Esophagus squamous epithelium (tissue), 5 donors: ENCODE measurements at places on chromosomes 12 and 14.

GRCh38 chr12:47308672-47309071 lies 228.9 kb upstream of the AMIGO2 start:
- DNase-seq = no peak

GRCh38 chr12:20077618-20078017 lies 290.7 kb upstream of the PDE3A start:
- no peak for DNase-seq

DNA sequence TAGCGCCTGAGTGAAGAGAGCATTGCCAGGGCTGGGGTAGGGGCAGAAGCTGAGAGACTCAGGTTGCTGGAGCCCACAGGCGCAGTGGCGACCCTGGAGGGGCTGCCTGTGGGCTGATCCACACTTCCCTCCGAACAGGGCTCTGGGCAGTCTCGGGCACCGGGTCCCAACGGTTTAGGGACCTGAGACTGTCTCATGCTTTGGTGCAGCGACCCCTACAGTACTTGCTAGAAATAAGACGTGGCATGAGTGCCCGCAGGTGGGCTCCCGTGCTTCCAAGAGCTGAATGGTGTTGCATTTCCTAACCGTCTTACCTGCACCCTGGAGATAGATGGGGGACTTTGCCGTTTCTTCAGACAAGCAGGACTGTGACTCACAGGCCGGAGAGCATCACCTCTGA lies 57.4 kb downstream of the AACS start:
- DNase-seq = no peak

- DNase-seq = no peak
Measured at GRCh38 chr12:102722147-102722546, 194.9 kb downstream of the PAH start.

GRCh38 chr14:80428171-80428570 lies 216.9 kb upstream of the DIO2 start:
- no peak for DNase-seq

GRCh38 chr12:96902076-96902475 lies 5.0 kb upstream of the NEDD1 start:
- no peak for DNase-seq

DNA sequence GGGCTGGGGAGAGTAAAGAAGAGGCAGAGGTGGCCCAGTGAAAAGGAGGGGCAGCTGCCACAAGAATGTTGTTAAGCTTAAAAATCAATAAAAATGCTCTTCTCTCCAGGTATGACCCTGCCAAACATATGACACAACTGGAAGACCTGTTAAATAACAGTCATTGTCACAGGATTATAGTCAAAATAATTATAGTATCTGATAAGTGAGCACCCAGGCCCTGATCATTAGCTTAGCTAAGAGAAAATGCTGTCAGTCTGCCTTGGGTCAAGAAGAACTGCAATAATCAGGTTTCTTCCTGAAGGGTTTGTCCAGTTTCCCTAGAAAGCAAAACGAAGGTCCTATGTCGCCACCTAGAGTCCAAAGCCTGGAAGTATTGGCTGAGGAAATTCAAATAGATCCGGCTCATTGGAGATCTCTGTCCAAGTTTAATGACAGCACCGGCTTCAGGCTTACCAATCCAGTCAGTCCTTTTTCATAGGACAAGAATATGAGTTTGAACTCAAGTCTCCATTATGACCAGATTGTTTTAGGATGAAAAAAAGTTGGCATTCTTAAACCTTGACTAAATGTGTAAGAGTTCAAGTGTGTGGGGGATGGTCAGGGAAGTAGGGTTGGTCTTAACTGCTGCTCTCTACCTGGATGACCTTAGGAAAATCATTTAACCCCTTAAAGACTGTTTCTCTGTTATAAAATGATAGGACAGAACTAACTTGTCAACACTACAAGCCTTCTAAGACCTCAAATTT lies 22.5 kb upstream of the NKX2-8 start:
- DNase-seq = no peak

DNA sequence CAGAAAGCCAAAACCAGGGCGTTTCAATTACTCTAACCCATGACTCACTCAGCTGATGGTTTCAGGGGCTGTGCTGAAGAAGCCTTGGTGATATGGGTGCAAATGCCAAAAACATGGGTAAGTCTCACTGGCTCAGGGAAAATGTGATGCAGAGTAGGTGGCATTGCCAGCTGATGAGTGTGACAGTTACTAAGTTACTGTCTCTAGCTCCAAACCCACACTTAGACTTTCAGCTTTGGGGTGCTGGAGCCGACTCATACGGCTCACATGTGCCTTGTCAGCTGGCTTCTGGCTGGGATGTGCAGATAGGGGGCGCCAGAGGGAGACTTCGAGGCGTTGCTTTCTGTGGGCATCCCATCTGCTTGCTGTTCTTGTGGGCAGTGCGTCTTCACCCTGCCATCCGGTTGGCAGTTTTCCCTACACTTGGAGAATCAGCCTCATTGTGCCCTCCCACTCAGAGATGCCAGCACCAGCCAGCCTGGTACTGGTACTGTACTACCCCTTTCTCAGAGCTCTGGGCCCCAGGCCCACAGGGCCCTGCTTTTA lies 11.1 kb upstream of the KRT7 start:
- no peak for DNase-seq

DNA sequence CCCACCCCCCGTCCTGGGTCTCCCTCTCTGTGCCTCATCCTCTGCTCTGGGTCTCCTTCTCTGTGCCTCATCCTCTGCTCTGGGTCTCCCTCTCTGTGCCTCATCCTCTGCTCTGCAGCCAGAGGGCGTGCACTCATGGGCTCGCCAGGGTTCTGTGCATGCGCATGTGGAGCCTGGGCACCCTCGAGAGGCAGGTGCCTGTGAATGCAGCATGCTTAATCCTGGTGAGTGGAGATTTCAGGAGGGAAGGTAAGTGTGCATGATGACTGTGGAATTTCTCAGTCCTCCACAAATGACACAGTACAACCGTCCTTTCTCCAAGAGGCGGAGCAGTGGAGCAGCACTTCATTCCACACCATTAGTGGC lies 65.2 kb downstream of the EP400 start:
- no peak for DNase-seq

DNA sequence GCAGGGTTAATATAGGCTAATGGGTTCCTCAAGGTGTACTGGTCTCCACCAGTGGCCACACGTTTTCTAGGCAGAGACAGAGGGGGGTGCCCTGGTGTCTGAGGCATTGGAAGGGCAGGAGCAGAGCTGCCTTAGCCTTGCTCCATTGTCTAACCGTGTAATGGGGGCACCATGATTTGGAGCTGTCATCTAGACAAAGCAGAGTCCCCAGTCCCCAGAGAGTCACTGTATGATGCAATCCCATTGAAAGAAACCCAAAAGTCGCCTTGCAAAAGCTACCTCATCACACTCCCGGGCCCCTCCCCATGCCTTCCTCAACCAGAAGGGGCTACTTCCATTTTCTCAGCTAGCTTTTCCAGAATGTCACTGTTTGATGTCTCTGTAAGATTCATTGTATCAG lies 487.1 kb downstream of the AACS start:
- DNase-seq = no peak

DNA sequence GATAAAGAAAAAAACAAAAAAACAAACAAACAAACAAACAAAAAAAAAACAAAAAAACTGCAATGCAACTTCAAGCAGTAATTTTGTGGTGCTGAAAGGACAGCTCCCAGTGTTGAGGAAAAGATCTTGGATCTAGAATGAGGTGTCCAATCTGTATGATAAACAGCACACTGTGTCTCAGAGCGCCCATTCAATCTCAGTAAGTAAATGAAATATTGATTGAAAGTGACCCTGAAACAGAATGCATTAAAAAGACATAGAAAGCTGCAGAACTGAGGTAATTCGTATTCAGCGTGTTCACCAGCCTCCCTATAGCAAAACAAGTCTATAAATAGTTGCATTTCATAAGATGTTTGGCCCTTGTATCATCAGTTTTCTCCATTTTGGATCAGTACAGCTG lies 153.0 kb downstream of the NOVA1 start:
- no peak for DNase-seq

- no peak for DNase-seq
Measured at GRCh38 chr14:67762051-67762450, 54.3 kb downstream of the ZFYVE26 start.
